Mammary epithelial cell (primary cell): ENCODE measurements at places on chromosomes 7 and 10. TPM values are rescaled to one million over a fixed set of nuclear protein-coding genes. Genes with fewer than 3 reads are reported as not detected.

DNA sequence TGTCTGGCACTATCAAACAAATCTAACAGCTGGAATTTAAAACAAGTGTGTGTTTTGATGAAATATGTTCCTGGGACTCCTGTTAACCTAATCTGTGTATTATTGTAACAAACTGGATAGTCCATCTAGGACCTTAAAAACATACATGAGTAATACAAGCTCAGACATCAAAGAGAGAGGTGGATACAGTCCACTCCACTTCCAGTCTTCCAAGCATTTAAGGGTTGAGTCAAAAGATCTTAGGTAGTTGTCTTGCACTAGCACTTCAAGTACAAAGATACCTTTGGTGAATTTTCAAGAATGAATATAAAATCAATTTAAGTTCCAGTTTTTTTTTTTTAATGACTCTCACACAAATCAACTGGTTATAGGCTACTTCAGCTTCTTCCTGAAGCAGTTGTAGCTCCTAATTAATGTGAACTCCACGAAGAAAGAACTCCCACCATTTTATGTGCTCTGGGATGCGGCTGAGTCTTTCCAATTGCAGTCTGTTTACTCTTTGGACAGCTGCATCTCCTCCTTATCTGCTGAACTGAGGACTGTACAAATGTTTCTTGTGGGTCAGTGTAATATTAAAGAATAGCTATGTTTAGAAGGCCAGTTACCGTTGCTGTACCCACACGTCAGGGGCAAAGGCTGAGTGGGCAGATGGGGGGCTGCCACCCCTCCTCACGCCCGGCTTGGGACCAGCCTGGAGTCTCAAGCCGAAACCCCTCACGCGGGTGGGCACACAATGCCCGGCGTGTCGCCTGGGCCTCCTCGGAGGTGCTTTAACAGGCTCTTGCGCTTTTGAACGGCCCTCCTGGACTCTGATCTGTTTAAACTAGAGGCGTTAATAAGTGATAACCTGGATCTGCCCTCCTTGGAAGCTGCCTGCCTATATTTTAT, 2.9 kb upstream of the IGF2BP3 start:
- peak; percentile 15 for DNase-seq

The PPP1R3C gene
- polyA plus RNA-seq, result 2.7 TPM

DNA sequence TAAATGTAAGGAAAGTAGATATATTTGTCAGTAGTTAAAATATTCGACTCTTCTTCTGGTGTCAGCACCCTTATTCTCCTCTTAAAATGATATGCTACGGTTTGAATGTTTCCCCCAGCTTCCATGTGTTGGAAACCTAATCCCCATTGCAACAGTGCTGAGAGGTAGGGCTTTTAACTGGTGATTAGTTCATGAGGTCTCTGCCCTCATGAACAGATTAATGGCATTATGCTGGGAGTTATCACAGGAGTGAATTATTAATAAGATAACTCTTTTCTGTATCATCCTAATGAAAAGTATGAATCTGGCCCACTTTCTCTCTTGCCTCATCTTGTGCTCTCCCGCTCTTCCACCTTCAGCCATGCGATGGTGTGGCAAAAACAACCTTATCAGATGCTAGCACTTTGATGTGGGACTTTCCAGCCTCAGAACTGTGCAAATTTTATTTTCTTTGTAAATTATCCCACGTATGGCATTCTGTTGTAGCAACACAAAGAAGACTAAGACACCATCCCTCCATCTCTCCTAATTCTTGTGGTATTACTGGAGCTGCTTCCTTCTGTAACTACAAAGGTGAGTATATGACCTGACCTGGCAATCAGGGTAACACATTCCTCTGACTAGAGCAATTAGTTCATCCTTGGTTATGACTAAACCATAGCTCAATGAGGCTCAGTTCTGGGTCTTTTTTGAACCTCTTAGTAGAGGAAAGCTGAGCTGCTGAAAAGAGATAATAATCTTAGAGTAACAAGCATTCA, 171.1 kb upstream of the TMEM196 start:
- peak; percentile 81 for DNase-seq

- peak; percentile 82 for DNase-seq
These were observed at the start of gene SRGN for GRCh38 chr10:69087590-69088470. SRGN (plus strand) TSS chr10:69088103; CDS start chr10:69088158, 55 bp downstream.

GRCh38 chr10:63713191-63714144, 192.3 kb downstream of the REEP3 start:
- DNase-seq, result no peak

The ANKRD61 gene
- 0.22 TPM for polyA plus RNA-seq
